ENCODE measurements at places on chromosomes 7 and 10. TPM values are rescaled to one million over a fixed set of nuclear protein-coding genes. Genes with fewer than 3 reads are reported as not detected.

DNA sequence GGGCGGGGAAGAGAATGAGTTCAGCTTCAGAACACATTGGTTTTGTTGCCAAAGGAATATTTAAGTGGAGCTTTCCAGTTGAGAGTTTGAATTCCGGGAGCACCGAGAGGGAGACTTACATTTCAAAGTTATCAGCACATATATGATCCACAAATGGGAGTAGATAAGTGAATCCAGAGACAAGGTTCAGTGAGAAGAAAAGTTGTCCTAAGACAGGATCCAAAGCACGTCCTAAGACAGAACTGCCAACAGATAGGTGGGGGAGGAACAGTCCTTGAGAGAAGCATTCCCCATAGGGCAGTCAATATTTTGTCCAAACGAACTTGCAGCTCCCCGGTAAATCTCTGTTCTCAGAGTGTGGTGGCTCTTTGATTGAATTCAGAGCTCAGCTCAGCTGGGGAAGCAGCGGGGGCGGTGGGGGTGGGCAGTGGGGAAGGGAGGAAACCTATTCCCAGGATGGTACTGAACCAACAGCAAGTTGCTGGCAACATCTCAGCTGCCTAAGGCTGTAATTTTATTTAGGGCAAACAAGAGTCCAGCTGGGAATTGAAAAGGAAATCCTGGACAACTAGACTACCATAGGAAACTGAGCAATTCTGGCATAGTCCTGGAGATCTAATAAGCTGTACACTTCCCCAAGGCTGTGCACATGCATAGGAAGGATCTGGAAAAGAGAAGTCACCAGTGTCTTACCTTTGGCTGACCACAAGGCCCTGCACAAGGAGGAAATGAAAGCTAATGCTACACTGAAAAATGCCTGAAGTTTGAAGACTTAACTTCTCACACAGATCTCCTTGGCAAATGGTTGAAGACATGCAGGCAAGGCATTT is 94.2 kb upstream of the CXCL12 start:
- no peak for DNase-seq

The BBS9 gene
- total RNA-seq, result 6.5 TPM

DNA sequence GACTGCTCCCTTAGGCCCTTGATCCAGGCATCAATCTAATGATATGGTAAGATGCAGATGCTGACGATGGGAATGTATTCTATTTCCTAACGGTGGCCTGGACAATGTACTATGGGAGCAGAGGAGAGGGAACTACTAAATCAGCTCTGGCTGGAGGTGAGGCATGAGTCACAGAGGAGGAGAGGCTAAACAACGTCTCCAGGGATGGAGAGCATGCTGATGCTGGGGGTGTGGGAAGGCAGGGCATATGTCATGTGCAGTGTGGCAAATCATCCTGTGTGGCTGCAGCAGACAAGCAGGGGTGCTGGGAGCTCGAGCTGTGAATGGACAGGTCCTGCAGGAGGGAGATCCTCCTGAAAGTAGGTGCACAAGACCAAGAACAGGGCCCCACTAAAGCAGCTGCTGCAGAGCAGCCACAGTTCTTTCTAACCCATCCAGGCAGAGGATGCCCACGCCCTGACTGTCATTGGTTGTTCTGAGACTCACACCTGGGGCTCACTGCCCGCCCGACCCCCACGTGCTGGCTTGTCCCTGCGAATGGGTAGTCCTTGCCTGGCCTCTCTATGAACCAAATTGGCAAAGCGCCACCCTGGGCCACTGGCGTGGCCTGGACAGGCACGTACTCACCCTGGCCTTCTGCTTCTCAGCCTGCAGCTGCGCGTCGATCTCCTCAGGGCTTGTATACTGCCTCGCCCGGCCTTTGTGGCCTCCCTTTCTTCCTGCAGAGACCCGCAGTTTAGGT is 4.0 kb downstream of the PDAP1 start:
- DNase-seq, result no peak

- no peak for DNase-seq
Measured at GRCh38 chr7:1949681-1950055, 279.6 kb downstream of the ELFN1 start.

The SYT15 gene
- total RNA-seq, result 1.7 TPM

DNA sequence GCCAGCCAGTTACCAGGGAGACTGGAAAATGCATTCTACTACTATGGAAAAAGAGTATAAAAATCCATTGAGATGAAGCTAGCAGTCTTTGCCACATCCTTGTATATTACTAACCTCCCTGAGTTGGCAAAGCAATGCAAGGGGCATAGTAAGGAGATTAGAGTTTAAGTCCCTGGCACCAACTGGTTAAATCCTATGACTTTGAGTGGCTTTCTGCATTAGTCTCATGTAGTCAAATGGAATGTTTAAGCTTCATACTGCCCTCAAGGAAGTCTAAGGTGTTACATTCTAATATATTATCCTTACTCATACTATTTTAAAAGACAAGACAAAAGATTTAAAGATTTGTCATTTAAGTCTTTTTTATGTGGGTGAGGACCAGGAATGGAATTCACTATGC is 110.1 kb downstream of the INHBA start:
- no peak for DNase-seq

DNA sequence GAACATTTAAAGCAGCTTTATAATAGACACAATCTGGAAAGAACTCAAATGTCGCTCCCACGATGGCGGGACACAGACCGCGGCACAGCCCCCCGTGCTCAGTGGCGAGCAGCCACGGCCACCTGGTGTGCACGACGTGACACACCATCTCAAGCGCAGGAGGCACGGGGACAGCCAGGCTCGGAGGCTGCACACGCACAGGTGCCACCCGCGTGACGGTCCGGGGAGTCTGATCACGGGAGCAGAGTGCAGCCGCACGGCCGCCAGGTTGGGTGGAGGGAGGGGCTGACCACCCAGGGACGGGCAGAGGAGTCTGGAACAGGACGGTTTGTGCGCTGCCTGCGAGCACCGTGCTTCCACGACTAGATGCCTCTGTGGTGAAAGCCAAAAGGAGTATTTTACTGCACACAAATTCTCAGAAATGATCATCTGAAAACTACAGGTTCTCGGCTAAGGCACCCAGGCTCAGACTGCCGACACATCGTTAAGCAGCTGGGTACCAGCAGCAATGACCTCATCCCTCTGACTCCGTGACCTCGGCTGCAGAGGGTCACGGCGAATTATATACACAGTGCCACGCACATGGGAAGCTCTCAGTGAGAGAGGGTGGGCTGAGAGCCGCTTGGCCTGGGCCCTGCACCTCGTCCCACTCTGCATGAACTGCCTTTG is 7.5 kb upstream of the GPER1 start:
- no peak for DNase-seq
